ENCODE measurements at places on chromosomes 1 and 21.

- no peak for DNase-seq
Observed at GRCh38 chr21:41250519-41250918, 66.1 kb upstream of the FAM3B start.

- no peak for DNase-seq
Observed at GRCh38 chr1:232012773-232013386, 386.3 kb downstream of the DISC1 start.

GRCh38 chr1:212645546-212646543, 37.3 kb downstream of the ATF3 start:
- no peak for DNase-seq

DNA sequence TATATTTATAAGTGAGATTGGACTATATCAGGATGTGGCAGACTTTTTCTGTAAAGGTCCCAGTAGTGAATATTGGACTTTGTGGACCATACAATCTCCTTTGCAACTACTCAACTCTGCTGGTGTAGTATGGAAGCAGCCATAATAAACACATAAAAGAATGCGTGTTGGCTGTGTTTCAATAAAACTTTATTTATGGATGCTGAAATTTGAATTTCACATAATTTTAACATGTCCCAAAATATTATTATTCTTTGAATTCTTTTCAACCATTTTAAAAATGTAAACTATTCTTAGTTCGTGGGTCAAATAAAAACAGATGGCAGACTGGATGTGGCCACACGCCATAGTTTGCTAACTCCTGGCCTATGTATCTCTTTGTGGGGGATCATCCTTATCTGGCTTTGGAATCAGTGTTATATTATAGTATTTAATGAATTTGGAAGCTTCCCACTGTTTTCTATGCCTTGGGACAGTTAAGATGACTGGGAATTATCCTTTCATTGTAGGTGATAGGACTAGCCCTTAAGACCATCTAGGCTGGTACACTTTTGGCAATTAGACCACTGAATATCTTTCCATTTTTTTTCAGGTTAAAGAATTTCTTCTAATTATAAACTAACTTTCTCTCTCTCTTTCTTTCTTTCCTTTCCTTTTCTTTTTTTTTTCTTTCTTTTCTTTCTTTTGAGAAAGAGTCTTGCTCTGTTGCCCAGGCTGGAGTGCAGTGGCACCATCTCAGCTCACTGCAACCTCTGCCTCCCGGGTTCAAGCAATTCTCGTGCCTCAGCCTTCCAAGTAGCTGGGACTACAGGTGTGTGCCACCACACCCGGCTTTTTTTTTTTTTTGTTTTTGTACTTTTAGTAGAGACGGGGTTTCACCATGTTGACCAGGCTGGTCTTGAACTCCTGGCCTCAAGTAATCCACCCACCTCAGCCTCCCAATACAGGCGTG, 14.9 kb upstream of the SLAMF6 start:
- DNase-seq, result no peak

GRCh38 chr21:35527358-35527757, 478.3 kb upstream of the RUNX1 start:
- no peak for DNase-seq

DNA sequence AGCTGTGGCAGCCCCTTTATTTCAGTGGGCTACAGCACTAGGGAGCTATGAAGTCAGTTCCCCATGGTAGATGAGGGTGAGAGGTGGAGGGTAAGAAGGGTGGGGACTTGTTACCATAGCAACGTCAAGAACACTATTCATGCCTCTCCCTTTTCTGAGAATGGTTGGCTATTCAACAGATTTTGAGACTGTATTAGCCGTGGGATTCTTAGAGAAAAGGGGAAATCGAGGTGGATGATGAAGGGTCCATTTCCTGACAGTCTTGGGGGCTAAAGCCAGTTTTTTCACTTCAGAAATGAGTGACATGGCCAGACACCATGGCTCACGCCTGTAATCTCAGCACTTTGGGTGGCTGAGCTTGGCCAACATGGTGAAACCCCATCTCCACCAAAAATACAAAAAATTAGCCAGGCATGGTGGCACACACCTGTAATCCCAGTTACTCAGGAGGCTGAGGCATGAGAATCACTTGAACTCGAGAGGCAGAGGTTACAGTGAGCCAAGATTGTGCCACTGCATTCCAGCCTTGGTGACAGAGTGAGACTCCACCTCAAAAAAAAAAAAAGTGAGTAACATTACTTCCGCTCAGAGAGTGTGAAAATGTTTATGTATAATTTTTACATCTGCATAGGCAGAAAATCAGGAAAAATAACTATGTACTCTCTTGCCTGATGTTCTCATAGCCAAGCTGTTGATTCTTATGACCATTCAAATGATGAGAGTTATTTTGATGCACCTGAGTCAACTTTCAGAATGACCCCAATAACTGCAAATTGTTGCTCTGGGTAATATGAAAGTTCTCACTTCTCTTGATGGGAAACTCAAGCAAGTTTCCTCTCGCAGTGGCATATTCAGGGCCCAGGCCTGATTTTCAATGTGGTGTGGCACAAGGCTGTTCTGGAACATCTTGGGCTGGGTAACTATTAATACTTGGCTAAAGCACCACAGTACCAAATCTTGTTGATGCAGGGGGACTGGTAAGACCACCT, 23.2 kb upstream of the RGSL1 start:
- no peak for DNase-seq

- no peak for DNase-seq
Observed at GRCh38 chr1:224387302-224387912, 30.7 kb downstream of the CNIH4 start.

DNA sequence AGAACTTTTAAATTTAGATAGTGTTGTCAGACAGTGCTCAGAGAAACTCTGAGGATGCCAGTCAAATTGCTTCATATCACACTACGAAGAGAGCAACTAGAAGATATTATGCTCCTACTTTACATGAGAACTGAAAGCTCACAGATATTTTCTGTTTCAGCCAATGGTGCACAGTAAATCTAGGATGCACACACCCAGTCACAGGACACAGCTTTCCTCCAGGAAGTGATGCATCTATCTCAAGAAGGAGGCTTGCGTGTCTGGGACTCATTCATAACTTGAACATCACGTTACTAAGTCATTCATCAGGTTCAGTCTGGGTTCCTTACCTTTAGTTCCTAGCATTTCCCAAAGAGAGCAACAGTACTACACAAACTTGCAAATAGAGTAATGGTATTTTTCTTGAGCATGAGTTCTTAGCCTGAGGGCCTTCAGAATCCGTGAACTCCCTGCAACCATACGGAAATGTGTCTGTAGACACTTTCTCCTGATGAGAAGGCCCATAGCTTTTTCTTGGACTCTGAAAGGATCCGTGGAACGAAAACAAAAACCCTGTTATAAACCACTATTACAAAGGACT, 12.2 kb downstream of the ZNF697 start:
- DNase-seq, result no peak

- DNase-seq, result no peak
Observed at GRCh38 chr1:168180148-168180524, 1.4 kb downstream of the TIPRL start.

DNA sequence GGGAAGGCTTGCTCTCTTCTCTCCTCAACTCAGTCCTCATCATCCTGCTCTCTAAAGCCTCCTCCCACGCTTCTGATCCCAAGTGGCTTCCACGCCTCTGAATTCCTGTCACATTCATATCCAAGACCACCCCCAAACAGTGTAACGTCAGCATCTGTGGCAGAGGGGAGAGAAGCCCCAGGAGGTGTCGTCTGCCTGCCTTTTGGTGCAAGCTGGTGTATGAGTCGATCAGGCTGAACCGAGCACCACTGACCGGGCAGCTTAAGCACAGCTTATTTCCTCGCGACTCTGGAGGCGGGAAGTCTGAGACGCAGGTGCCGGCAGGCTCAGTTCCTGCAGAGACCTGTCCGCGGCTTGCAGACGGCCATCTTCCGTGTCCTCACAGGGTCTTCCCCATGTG, 123.8 kb upstream of the RAB4A start:
- DNase-seq, result no peak

DNA sequence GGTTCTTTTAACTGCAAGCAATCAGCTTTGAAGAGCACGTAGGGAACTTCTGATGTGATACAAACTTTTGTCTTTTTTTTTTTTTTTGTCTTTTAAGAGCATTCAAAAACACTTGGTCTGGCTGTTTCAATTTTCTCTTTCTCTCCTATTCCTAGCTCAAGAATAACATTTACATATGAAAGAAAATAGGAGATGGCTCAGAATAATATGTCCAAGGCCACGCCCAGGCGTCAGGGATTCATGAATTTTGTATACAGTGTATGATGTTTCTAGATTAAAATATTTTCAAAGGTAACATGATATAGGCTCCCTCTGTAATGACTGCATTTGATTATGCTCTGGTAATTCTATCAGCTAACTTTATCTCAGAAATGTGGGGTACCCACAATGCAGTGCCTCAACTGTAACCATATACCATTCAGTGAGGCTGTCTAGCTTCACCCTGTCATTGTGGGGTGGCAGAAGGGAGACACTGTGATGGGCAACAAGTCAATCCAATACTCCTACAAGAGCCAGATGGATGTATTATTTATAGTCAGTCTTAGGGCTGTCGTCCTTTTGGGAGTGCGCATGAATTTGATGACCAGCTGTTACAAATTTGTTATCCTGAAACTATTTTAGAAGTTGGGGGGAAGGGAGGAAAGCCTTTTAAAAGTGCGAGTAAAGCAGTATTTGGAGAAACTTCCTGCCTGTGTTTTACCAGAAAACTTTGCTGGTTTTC, 1.5 kb upstream of the AKNAD1 start:
- no peak for DNase-seq

GRCh38 chr1:14499312-14500040, 99.0 kb upstream of the KAZN start:
- DNase-seq, result no peak

GRCh38 chr1:88530246-88530645, 153.8 kb upstream of the PKN2 start:
- no peak for DNase-seq

All from H9 (cell line).